CD8-positive, alpha-beta memory T cell (primary cell): ENCODE measurements at places on chromosomes 16 and 17. TPM values are rescaled to one million over a fixed set of nuclear protein-coding genes. Genes with fewer than 3 reads are reported as not detected.

Gene SEPTIN12
- total RNA-seq, result not detected

Gene PYCARD
- 4.5 TPM for total RNA-seq

Gene QPRT
- 3.0 TPM for total RNA-seq

Gene SOX9
- not detected for total RNA-seq

Gene ASB16
- total RNA-seq, result 0.11 TPM

Gene DOC2A
- total RNA-seq, result 0.42 TPM

Gene CPNE7
- total RNA-seq, result 6.1 TPM

Gene NLGN2
- total RNA-seq, result 5.6 TPM

Gene KRT38
- total RNA-seq, result not detected

Gene NCBP3
- 42.0 TPM for total RNA-seq

Gene PITPNM3
- 0.40 TPM for total RNA-seq

Gene SNX11
- total RNA-seq, result 45.2 TPM

Gene TNS4
- total RNA-seq, result 3.1 TPM

Gene TMC7
- total RNA-seq, result not detected

Gene ADORA2B
- 0.95 TPM for total RNA-seq

Gene SCNN1B
- total RNA-seq, result not detected

Gene KRT26
- total RNA-seq, result not detected

Gene HSD17B2
- not detected for total RNA-seq
